ENCODE measurements at places on chromosomes 2 and 18.

DNA sequence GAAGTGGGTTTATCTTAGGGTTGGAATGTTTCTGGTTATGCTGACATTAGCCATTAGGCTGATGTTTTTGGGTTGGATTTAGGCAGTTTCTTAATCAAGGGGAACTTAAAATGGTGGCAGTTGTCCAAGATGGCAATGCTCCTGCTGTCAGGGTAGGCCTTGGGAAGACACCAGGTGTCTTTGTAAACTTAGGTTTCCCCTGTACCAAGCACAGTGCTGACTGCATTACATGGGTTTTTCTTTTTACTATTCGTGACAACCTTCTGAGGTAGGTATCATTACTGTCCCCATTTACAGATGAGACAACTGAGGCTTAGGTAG lies 528 bp upstream of the ATG16L1 start:
- no peak for DNase-seq

GRCh38 chr2:223649554-223650533 lies 47.7 kb upstream of the SCG2 start:
- no peak for DNase-seq

- DNase-seq = no peak
These were observed 45.9 kb downstream of the PTRHD1 start for GRCh38 chr2:24747299-24747698.

DNA sequence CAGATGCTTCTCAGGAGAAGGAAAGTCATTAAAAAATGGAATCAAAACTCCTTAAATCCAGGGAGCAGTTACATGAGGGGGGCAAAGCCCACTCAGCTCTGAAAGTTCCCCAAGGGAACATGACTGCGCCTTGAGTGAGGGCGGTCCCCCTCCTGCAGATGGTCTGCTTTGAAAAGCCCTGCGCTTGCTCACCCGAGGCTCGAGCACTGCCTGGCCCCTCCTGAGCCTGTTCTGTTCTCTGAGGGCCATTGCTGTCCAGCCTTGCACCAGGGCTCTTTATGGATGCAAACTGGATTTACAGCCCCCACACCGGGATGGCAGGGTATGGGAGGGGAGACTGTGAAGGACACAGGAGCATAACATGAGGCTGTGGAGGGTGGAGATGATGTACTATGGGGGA lies 37.8 kb upstream of the DNMT3A start:
- DNase-seq = no peak

DNA sequence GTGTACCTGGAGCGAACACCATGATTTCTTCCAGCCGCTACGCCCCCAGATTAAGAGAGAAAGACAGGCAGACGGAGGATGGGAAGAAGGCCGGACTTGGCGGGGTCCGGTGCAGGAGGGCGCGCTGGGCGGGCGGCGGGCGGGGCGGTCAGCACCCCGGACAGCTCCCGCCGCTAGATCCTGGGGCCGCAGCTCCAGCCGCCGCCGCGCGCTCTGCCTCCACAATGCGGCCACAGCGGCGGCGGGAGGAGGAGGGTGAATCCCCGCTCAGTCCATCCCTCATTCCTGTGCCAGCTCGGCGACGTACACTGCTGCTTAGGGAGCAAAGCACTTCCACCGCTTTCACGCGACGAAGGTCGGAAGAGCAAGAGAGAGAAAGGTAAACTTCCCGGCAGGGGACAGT lies at the start of gene AKAIN1:
Gene AKAIN1, minus strand, starts transcription at position 226 of the 403 bp plus-strand sequence. Its CDS starts 204 bp downstream, at position 22.
- no peak for DNase-seq

Data from activated CD4-positive, alpha-beta T cell treated with anti-CD3 and anti-CD28 coated beads, Interleukin-2, amount 50 U/mL, for 4 hours (primary cell).